AG09319 (cell line): ENCODE measurements at places on chromosomes 12 and 14.

- DNase-seq, result no peak
Measured at GRCh38 chr14:69300601-69301221, 40.8 kb downstream of the GALNT16 start.

- DNase-seq, result no peak
Measured at GRCh38 chr12:68037616-68038255, 48.5 kb downstream of the IFNG-AS1 start.

GRCh38 chr14:24481622-24482324 lies 26.3 kb downstream of the CMA1 start:
- no peak for DNase-seq

DNA sequence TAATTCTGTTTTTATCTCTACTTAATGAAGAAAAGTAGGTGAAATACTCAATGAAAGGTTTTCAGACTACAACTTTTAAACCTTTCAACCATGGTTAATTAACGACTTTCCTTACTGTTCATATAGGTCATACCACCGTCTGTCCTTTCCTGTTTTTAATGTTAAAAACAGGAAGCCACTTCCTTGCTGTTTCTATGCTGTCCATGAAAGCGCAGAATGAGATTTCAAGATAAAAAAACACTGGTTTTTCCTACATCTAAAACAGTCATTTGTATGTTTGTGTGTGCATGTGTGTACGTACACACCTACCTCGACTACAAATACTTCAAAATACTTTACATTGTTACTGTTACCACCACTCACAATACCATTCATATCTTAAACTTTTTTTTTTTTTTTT lies 27.3 kb downstream of the SPTLC2 start:
- no peak for DNase-seq

GRCh38 chr12:25352083-25352918 lies 101.6 kb upstream of the KRAS start:
- no peak for DNase-seq

DNA sequence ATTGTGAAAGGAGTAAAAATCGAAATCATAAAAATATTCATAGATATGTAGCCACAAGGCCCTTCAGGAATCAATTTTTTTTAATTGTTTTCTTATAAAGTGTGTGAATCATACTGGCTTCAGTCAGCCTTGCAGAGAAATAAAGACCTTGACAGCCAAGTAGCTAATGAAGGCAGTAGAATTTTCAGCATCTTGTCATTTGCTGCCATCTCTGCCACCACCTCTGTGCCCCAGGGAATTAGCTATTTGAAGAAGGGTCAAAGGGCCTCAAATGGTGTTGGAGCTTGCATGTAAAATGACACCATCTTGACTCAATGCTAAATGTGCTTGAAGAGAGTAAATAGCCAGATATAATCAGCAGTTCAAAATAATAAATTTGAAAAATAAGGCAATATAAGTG lies 359.4 kb upstream of the DCN start:
- DNase-seq, result no peak
